Activated CD8-positive, alpha-beta memory T cell treated with anti-CD3 and anti-CD28 coated beads, Interleukin-2, amount 50 U/mL, for 48 hours (primary cell): ENCODE measurements at places on chromosomes 11 and 22.
A peak's percentile ranks its signal among the peaks of the same experiment; 100 is the strongest.

DNA sequence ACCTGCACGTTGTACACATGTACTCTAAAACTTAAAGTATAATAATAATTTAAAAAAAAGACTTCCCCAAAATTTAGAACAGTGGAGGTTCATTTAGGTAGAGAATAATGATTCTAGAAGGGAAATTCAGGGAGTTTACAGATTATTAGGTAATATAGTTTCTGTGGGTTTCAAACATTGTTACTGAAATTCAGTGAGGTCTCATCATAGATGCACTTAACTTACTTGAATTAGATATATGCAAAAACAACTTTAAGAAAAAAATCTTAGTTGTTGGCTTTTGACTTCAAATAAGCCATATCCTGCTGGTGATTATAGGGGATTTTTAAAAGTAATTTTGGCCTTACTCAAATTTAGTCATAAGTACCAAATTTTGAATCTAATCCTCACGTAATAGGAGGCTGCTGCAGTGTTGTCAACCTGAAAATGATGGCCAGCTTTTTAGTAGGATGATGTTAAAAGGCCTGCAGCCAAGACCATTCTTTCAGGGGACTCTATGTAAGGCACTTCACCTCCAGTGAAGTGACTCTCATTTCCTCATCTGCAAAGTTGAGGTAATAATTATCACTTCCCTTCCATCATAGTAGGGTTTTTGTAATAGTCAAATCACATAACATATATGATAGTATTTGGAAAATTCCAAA, 42.5 kb upstream of the KCNA4 start:
- DNase-seq: no peak

DNA sequence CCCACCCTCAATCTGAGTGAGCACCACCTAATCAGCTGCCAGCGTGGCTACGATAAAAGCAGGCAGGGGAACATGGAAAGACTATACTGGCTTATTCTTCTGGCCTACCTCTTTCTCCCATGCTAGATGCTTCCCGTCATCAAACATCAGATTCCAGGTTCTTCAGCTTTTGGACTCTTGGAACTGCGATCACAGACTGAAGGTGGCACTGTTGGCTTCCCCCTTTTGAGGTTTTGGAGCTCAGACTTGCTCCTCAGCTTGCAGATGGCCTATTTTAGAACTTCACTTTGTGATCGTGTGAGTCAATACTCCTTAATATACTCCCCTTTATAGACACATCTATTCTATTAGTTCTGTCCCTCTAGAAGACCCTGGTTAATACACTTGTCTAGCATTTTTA, 543.7 kb upstream of the RAG2 start:
- no peak for DNase-seq

DNA sequence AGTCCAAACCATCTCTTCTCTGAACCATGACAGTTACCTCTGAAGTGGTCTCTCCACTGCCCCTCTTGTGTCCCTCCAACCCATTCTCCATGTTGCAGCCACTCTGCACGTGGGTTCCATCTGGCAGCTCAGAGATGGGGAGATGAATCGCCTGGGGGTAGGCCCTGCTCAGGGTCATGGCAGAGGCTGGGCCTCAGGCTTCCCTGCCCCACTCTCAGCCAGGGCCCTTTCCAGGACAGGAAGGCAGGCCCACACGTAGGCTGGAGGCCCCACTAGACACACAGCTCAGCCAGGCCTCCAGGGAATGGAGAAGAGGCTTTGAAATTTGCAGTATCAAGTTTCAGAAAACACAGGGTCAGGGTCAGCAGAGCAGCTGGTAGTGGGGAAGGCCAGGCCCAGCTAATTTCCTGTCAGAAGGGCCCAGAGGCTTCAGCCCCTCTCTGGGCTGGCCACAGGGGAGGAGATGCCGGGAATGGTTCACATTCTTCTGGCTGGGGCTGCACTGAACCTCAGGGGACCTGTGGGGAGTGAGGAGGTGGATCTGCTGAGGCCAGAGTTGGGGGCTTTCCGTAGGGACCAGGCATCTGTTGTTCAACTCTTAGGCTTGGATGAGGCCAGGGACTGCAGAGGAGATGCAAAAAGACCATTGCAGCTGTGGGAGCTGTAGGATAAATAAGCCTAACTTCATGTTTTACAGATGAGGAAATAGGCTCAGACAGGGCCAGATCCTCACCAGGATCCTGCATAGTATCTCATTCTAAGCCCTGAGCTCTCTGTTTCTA, 101.6 kb downstream of the SWAP70 start:
- DNase-seq: no peak

- no peak for DNase-seq
Observed at GRCh38 chr22:42372976-42373375, 59.2 kb downstream of the NFAM1 start.

GRCh38 chr22:19610518-19611253, 86.5 kb upstream of the CLDN5 start:
- peak; percentile 76 for DNase-seq
